K562 (cell line): ENCODE measurements at places on chromosomes 1 and 21.

- no peak for DNase-seq
Measured at GRCh38 chr1:9111957-9112356, 16.9 kb downstream of the GPR157 start.

- no peak for DNase-seq
Measured at GRCh38 chr1:155717041-155717440, 28.1 kb downstream of the DAP3 start.

GRCh38 chr1:156623946-156624813 is 5.0 kb downstream of the HAPLN2 start:
- DNase-seq: peak; percentile 91

- DNase-seq: no peak
Measured at GRCh38 chr1:19369396-19370090, 57.4 kb downstream of the SLC66A1 start.

DNA sequence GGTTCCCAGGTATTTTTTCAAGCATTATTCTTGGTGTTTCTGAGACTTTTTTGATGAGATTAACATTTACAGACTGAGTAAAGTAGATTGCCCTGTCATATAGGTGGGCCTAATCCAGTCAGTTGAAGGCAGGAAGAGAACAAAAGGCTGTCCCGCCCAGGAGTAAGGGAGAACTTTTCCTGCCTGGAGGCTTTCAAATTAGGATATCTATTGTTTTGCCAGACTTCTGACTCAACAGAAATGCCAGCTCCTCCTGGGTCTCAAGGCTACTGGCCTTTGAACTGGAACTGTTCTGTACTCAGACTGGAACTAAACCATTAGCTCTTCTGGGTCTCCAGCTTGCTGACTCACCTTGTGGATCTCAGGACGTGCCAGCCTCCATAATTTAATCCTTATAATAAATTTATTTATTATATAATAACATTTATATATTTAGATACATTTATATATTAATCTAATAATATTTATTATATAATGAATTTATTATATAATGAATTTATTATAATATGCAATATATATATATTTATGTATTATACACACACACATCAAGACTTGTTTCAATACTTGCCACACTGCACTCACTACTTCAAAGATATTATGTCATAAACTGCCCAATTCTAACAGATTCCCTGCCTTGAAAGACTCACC is 510.8 kb upstream of the B3GALT2 start:
- no peak for DNase-seq

DNA sequence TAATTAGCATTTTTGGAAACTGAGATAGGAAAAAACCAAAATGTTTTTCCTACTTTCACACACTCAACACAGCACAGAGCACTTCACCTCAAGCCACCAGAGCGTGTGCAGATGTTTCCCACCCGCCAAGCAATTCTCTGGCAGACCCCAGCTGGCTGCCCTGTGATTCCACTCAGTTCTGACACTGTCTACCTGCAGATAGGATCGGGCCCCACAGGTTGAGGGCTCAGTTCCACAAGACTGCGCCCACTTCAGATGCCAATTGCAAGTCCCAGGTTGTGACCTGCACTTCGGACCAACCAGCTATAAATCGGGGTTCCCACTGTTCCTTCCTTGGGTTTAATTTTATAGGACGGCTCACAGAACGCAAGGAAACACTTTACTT is 9.9 kb downstream of the KIAA1614 start:
- DNase-seq: no peak

DNA sequence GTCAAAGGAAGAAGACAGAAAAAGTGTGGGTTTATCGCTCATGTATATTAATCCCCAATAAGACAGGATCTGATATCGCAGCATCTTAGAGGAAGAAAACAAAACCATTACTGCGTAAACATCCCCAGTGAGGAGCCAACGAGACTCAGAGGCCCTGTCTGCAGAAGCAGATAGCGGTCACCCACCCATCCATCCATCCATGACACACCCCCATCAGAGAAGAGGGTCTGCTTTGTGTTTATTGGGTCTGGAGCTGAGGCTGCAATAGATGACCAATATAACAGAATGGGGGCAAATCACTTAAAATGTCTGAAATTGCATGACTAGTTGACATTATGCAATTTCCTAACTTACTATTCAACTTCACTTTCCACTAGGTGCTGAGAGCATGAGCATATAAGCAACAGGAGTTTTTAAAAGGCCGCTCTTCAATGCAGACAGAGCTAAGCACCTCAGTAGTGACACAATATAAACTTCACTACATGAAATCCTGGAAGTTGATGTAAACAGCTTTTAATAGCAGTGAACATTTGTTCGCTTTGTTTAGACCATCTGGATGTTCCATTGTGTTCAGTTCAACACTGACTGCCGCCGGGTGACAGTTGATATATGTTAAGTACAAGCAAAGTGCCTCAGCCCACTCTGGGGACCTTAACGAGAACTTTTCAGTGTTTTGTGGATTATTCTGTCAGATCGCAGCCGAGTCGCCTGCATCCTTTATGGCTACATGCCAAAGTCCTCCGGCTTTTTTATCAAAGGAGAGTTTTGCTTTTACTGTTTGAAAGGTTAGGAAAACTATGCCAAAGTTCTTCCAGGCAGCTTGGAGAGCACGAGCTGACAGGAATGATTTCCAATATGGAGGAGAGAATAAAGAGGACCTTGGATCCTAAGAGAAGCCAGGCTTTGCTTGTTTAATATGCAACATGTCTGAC is 167.5 kb downstream of the ZNF281 start:
- no peak for DNase-seq

GRCh38 chr1:24206083-24206464 is 19.0 kb upstream of the IFNLR1 start:
- DNase-seq: no peak

DNA sequence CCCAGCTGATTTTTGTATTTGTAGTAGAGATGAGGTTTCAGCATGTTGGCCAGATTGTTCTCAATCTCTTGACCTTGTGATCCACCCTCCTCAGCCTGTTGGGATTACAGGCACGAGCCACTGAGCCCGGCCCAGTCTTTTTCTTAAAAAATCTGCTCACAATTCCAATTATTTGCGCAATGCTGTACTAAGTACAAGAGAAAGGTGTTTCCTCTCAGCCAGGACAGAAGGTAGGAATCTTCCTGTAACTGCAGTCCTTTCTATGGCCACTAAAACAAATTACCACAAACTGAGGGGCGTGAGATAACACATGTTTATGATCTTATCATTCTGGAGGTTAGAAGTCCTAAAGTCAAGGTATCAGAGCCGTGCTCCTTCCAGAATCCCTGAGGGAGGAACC is 6.9 kb upstream of the CBR3 start:
- DNase-seq: no peak

GRCh38 chr21:16193496-16194094 is 463.8 kb downstream of the USP25 start:
- no peak for DNase-seq

DNA sequence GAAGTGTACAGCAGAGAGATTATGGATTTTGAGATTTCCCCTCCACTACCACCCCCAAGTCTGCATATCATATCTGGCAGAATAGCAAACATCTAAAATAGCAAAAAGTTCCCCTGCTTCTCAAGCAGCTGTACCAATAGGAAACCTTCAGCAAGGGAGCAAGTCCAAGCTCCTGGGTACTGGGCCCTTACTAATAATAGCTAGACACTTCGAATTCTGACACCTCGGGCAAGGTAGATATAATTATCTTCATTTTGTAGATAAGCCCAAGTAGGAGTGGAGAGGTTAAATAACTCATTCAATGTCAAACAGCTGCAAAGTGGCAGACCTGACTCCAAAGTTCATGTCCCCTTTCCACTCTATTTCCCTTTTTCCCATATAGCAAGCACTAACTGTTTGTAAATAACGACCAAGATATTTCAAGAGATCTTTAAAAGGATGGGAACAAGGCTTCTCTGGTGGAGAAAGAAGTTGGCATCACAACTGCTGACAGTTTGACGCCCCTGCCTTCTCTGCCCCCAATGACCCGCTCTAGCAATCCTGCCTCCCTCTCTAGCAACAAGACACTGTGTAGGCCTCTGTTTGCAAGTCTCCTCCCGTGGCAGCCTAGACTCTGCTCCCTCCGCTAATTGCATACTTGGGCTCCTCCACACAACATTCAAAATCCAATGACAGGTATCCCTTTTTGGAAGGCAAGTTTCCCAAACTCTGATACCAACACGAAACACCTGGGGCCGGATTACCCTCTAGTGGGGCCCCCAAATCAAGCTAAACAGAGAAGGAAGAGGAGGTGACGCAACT is 18.7 kb upstream of the ADAR start:
- no peak for DNase-seq

- DNase-seq: no peak
Measured at GRCh38 chr1:116177861-116178260, 66.7 kb downstream of the MAB21L3 start.

GRCh38 chr1:89598450-89599331 is 34.2 kb upstream of the LRRC8C start:
- DNase-seq: peak; percentile 49

- DNase-seq: peak; percentile 60
Measured at GRCh38 chr1:231806623-231807495, 180.3 kb downstream of the DISC1 start.

DNA sequence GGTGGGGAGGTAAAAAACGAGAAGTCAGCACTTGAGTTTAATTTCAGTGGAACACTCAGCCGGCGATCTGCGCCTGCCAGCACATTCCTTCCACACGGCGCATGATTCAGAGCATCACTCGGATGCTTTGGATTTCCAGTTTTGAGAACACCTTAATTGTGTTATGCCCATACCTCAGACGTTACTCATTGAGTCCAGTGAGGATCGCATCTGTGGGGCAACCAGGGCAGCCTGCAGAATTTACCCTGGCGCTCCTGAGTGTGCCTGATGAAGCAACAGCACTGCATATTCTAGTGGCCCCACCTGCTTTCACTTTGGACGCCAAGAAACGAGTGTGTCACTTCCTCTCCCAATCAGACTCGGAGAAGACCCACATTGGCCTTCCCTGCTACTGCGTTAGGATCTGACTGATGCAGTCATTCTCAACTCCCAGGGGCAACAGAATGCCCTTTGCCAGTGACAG is 19.9 kb downstream of the FAM89A start:
- DNase-seq: no peak

GRCh38 chr1:245984390-245985155 is 522.5 kb downstream of the SMYD3 start:
- no peak for DNase-seq

GRCh38 chr1:86477256-86477655 is 8.5 kb downstream of the CLCA1 start:
- DNase-seq: no peak

DNA sequence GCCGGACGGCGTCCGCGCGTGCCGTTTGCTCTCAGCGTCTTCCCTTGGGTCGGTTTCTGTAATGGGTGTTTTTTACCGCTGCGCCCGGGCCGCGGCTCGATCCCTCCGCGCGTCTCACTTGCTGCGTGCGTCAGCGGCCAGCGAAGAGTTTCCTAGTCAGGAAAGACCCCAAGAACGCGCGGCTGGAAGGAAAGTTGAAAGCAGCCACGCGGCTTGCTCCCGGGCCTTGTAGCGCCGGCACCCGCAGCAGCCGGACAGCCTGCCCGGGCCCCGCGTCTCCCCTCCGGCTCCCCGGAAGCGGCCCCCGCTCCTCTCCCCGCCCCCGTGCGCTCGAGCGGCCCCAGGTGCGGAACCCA is 159.8 kb downstream of the RUNX1 start:
- no peak for DNase-seq
